ENCODE measurements at places on chromosomes 6 and 20.

- DNase-seq: no peak
These were observed 195.6 kb upstream of the RIN2 start for GRCh38 chr20:19562426-19562825.

- DNase-seq: no peak
These were observed 533.8 kb upstream of the ID4 start for GRCh38 chr6:19303383-19303782.

DNA sequence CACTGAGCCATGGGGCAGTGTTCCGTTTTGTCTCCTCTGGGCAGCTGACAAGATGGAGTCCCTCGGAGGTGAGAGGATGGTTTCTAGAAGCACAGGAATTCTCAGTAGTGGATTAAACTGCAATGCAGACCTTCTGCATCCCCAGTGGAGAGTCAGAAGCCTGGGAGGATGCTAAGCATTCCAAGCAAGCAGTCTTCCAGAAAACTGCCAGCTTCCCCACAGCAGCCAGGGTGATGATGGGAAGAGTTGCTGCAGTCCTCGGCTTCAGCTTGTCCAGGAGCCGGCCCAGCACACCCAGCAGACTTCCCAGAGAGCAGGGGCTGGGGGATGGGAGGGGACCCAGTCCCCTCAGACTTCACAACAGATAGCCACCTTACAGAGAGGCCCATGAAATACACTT, 163.6 kb downstream of the LY86 start:
- no peak for DNase-seq

DNA sequence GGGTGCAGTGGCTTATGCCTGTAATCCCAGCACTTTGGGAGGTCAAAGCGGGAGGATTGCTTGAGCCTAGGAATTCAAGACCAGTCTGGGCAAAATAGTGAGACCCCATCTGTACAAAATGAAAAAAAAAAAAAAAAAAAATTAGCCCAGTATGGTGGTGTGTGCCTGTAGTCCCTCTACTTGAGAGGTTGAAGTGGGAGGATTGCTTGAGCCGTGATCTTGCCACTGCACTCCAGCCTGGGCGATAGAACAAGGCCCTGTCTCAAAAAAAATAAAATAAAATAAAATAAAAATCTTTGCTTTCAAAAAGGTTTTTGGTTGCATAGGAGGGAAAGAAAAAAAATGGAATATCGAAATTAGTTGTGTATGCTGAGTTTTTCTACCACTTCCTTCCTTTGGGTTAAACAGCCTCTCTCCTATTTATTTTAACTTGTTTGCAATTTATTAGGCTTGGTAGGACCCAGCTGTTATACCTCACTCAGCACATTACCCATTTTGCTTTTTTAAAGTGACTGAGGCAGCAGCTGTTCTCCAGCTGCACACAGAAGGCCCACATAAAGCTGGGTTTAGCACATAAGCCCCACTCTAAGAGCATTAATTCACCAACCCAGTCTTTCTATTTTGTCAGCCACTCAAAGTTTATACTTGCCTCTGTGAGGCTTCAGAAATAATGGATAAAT, 152.3 kb downstream of the ZFAND3 start:
- DNase-seq: no peak

DNA sequence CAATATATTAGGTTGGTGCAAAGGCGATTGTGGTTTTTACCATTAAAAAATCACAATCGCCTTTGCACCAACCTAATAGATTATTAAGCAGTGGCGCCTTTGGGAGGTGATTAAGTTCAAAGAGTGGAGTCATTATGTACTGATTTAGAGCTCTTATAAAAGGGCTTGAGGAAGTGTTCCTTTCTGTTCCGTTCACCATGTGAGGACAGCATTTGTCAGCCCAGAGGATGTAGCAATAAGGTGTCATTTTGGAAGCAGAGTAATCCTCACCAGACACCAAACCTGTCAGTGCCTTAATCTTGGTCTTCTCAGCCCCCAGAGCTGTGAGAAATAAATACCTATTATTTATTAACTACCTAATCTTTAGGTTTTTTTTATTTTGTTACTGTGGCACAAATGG, 542.1 kb upstream of the MAN1A1 start:
- no peak for DNase-seq

DNA sequence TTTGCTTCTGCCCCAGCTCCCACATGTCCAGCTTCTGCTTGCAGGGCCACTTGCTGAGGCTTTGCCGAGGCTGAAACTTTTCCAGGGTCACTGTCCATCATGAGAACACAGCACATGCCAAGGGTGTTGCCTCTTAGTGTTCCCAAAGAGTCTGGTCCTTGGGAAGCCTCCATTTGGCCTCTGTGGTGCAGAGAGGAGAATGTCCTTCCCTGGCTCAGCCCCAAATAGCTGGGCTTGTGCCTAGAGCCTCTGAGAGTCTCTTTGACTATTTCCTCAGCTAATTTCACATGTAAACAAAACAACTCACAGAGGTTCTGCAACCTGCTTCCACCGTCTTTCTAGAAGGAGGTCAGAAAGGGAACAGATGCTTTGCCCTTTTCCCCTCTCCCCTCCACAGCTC, 40.4 kb upstream of the RAB23 start:
- DNase-seq: no peak

DNA sequence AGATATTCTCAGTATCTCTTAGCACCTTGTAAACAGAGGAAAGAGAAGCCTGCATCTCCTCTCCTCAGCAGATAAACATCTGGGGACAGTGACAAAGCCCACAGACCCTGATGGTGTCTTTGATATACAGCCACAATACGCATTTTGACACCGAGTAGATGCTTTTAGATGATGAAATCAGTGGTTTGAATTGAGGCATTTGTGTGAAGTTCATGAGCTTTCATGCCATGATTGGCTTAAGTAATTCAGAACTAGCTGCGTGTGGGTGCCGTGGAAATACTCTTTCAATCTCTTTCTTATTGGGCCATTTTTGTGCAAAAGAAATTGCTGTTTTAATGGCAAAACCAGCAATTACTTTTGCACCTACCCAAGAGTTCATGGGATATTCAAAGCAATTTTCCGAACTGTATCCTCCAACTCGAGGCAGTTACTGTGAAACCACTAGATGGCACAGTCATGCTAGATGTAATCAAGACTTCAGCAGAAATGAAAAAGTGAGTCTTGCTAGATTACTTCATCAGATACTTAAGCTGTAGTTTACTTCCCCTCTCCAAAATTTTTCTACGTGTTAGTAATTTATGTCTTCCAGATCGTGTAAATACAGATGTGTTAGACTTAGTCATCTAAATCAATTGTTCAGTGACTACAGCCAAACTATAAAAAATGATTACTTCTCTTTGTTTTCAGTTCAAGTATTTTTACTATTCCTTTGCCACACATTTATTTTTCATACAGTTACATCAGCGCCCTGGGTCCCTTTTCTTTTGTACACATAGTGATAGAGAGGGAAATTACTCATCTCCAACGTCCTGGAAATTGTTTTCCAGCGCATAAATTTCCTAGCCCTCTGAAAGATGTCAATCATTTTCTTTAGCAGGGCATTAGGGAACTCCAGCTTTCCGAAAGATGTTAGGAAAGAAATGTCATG, 49.4 kb downstream of the IYD start:
- peak; percentile 68 for DNase-seq

- DNase-seq: no peak
These were observed 40.5 kb downstream of the SAMD5 start for GRCh38 chr6:147548921-147549475.

DNA sequence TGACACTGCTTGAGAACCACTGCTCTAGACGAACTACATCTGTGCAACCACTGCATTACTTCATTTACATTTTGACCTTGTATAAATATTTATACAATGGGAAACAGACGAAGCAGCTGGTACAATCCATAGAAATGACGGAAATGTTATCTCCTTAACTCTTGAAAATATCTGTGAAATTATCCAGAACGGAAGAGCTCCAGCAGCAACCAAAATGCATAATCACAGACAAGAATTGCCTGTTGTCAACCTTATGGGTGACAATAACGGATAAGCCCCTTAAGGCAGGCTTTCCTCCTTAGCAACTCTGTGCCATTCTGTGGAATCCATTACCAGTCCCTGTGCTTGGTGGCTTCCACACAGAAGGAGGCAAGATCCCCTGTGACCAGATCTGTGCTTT, 115.4 kb downstream of the DTNBP1 start:
- DNase-seq: no peak

GRCh38 chr6:154885214-154885613, 109.9 kb upstream of the TIAM2 start:
- DNase-seq: no peak

DNA sequence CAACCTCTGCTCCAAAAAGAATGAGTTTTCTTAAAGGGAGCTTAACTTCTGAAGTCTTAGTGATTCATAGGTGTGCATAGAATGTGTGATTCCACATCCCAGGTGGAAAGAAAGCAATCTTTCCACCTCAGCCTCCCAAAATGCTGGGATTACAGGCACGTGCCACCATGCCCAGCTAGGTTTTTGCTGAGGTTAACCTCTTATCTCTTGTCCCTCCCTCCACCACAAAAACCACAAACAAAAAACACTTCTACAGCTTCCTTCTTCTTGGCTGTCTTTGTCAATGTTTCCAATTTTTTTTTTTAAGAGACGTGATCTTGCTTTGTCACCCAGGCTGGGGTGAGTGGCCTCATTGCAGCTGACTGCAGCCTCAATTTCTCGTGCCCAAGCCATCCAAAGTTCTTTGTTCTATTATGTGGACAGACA, 8.1 kb upstream of the CSE1L start:
- DNase-seq: no peak

- DNase-seq: peak; percentile 2
These were observed 31.5 kb upstream of the GCM1 start for GRCh38 chr6:53179961-53180651.

GRCh38 chr20:23049201-23050075, at the start of gene THBD:
THBD (minus strand) TSS chr20:23049672; CDS start chr20:23049504, 168 bp downstream.
- no peak for DNase-seq

DNA sequence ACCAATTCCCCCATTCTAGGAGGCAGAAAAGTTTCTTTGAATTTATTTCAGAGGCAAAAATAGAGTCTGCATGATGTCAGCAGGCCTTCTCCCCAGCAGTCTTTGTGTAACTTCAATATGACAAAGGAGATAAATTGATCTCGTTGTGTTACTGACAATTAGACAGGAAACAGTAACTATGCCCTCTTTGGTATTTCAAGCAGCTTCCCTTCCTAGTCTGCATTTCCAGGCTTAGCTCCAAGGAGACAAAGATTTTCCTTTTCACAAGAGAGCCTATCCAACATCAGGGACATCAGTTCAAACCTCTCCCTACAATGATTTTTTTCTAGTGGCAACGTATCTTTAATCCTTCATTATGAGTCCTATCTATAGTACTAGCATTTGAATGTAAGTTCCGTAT, 245.9 kb upstream of the HSF2 start:
- no peak for DNase-seq

GRCh38 chr6:148392671-148393070, 50.0 kb downstream of the SASH1 start:
- DNase-seq: no peak

DNA sequence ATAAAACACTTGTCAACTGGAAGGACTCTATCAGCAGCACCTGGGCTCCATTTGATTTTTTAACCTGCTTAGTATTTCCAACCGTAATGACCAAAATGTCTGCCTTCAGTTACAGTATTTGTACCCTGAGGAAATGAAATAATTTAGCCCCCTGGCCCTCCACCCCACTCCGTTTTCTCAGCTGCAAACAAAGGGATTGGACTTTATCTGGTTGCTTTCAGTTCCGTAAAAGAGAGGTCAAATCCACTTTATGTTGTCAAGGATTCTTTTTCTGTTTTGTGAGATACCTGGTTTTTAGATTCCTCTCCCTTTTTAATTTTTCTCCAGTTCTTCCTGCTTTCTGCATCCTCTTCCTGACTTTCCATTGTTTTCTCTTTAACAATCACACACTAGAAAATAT, 64.4 kb upstream of the BMP2 start:
- no peak for DNase-seq
